Hematopoietic multipotent progenitor cell treated with erythropoietin and hydrocortisone succinate and interleukin-3 and kit ligand, for 8 days (in vitro differentiated cells): ENCODE measurements at places on chromosomes 2 and 18.

DNA sequence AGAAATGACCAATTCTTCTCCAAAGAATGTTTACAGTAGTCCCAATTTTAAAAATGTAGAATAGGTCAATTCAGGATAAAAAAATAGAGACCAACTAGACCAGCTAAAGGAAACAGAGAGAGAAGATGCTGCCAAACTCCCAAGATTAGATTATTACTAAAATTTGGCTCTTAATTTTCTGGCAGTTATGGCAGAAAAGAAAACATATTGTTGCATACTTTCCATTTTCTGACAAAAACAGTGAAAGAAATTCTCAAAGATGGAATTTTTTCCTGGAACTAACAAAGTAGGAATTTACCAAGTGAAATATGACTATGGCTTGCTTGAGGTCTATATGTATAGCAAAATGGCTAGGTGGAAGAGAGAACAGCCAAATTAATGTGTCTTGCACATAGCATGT lies 138.3 kb upstream of the STK17B start:
- no peak for DNase-seq

- no peak for DNase-seq
These were observed 261.2 kb downstream of the TXNL1 start for GRCh38 chr18:56377231-56377630.

GRCh38 chr2:238493880-238494572 lies 67.3 kb downstream of the ASB1 start:
- DNase-seq: no peak

- no peak for DNase-seq
These were observed 70.9 kb upstream of the ST6GAL2 start for GRCh38 chr2:106956879-106957278.

- no peak for DNase-seq
These were observed 352.5 kb upstream of the GULP1 start for GRCh38 chr2:187939180-187939579.

GRCh38 chr18:13496691-13497281 lies 229.6 kb downstream of the FAM210A start:
- DNase-seq: no peak

DNA sequence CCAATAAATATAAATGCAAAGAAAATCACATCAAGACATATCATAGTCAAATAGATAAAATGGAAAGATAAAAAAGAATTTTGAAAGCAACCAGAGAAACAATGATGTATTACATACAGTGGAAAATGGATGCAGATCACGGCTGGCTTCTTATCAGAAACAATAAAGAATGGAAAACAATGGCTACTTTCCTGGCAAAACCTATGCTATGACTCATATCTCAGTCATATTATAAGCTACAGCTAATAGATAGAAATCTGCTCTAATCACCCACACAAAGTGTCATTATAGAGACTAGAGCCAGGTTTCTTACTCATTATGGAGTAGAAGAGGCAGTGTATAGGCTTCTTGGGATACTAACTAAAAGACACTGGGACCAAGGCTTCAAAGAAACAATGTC lies 93.5 kb upstream of the TACR1 start:
- peak; percentile 49 for DNase-seq

DNA sequence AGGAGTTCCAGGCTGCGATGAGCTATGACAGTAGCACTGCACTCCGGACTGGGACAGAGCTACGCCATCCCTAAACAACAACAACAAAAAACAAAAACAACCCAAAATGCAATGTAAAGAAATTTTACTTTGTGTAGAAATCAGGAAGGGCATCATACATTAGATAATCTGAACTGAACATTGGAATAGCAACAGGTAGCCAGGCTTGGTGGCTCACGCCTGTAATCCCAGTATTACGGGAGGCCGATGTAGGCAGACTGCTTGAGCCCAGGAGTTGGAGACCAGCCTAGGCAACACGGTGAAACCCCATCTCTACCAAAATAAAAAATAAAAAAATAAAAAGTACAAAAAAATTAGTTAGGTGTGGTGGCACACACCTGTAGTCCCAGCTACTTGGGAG lies 2.1 kb upstream of the PNO1 start:
- no peak for DNase-seq

DNA sequence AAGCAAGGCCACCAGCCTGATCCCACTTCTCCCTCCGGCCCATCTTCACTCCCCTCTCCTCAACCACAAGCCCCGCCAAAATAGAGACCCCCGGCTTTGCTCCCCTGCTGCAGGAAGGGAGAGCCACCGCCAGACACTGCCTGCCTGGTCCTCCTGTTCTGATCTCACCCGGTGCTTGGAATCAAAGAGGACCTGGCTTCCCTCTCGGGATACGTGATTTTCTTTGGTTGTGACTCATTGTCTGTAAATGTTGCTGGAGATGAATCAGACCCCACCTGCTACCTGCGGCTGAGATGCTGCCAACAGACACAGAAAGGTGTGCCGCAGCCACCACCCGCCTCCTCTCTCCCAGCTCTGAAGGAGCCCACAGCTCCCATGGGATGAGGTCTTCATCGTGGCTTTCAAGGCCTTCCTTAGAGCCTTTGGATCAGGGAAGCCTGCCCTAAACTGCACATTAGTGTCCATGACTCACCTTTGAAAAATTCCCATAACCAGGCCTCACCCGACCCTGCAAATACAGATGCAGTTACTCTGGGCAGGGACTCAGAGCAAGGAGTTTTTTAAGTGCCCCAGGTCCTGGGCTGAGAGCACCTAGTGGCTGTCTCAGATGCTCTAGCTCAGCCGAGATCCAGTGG lies 79.4 kb upstream of the ZNF532 start:
- DNase-seq: no peak

DNA sequence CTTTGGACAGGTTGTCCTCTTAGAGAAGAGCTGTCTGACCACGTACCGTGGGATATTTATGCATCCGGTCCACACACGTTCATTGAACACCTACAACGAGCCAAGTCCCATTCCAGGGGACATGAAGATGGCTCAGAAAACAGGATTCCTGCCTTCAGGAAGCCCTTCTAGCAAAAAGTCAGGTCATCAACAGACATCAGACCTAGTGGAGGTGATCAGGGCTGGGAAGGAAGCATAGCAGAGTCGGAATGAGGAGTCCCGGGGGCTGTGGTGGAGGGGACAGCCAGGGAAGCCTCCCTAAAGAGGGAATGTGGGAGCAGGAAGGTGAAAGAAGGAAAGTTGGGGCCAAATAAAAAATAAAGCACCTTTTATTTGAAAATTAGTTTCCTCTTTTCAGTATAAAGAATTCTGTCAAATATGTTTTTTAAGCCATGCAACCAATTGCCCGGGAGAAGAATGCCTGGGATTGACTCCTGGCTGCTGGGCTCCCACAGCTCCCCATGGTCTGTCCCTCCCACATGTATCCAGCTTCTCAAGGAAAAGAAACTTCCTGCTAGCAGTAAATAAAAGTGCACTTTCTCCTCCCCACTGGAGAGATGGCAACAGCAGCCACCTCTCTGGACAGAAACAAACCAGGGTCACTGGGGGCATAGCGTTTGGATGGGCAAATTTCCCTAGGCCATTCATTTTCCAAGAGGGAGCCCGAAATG lies 144.8 kb downstream of the SMAD7 start:
- no peak for DNase-seq

- no peak for DNase-seq
These were observed 90.4 kb downstream of the FAM228A start for GRCh38 chr2:24265212-24265611.

- no peak for DNase-seq
These were observed 199.6 kb downstream of the PHLPP1 start for GRCh38 chr18:62914871-62915392.

DNA sequence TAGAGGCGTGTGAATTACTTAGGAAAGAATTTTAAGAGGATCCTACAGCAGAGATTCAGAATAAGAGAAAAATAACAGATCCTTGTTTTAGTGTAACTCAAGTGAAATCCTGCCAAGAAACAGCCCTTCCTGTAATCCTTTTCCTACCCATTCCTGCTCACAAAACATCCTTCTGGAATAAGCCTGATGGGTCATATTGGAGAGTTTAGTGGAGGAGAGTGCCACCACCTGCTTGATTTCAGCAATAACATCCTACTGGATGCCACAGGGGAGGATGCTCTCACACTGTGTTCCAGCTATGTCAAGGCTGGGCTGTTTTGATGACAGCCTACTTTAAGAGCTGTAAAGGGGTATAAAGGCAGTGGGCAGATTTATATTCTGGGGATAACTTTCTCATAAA lies 54.8 kb upstream of the CCDC178 start:
- peak; percentile 8 for DNase-seq

DNA sequence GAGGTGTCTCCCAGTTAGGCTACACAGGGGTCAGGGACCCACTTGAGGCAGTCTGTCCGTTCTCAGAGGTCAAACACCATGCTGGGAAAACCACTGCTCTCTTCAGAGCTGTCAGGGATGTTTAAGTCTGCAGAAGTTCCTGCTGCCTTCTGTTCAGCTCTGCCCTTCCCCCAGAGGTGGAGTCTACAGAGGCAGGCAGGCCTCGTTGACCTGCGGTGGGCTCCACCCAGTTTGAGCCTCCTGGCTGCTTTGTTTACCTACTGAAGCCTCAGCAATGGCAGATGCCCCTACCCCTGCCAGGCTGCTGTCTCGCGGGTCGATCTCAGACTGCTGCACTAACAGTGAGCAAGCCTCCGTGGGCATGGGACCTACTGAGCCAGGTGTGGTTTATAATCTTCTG lies 346.3 kb downstream of the CELF4 start:
- no peak for DNase-seq

DNA sequence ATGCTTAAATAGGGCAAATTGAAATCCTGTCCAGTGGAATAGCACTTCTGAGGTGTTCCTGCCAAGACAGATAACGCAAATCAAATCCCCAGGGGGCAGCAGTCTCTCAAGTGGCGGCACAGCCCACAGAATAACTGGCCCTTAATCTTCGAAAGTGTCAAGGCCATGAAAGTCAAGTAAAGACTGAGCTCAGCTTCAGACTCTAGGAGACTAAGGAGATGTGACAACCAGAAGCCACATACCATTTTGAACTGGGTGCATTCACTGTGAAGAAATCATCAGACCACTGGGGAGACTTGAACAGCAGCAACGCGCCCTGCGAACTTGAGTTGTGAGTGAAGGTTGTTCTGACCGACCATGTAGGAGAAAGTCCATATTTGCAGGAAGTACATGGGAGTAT lies 66.0 kb upstream of the ASAP2 start:
- DNase-seq: no peak

- no peak for DNase-seq
These were observed at the start of gene PLCD4 for GRCh38 chr2:218607436-218608115. Gene PLCD4 (plus strand): TSS chr2:218607899. CDS start chr2:218615740, 7,841 bp downstream.

DNA sequence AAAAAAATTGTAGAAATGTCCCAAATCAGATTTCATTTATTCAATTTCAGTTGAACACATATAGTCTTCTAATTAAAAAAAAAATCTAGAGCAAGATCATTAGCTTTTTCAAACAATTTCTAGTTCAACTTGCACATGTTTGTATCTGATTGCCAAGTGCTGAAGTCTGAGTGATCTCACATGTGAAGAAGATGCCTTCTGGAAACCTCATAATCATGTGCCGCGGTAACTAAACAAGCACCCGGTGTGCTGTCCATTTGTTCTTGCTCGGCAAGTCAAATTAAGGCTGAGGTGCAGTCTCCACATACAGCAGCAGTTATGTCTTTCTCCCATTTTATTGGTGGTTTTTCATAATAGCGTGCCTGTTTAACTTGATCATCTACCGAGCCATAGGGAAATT lies 18.7 kb downstream of the CABLES1 start:
- DNase-seq: no peak

DNA sequence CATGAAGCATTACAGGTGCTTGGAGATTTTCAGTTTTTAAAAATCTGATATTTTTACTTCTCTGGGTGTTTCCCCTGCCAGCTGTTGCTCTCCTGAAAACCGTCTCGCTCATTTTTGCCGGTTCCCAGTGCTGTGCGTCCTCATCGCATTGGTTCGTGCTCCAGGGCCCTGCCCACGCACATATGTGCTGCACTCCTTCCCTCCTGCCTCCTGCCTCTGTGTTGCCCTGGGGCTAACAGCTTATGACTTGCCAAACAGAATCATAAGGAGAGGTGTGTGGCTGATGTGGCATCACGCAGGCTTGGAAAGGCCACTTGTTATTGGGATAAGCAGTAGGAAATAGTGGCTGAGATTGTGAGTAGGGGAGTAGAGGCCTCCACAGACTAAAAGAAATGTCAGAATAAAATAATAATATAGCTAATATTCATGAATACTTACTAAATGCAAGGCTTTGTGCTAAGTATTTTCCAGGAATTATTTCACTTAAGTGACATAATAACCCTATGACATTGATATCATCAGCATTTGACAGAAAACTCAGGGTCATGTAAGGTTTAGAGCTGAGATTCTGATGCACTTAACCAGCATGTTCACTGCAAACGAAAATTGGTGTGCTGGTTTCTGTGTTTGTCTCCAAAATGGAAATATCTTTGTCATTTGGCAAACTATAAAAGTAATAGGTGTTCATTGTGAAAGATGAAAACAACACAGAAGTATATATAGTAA lies 53.5 kb downstream of the SLC4A1AP start:
- no peak for DNase-seq

DNA sequence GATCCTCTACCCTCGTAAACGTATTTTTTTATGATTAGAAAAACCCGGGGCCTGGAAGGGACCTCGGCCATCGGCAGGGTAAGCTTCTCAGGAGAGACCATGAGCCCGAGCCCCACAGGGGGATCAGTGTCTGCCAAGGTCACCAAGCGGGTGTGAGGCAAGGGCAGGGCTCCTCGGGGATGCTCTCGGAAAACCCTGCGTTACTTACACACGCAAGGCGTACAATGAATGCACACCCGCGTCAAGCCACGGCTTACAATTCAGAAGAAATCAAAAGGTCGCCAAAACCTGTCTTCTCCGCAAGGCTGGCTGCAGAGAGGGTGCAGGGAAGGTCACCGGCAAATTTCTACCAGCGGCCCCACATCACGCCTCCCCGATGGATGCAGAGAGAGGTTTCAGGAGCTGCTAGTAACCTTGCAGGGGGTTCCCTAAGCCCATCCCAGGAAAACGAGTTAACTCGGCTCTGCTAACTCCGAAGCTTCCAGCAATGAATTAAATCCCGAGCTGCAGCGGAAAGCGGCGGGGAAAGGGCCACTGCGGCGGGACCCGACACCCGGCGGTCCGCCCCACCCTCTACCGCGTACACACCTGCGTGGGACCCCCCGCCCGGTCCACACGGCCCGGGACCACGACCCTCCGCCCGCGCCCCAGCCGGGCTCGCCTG lies 638 bp downstream of the ST3GAL5 start:
- no peak for DNase-seq

GRCh38 chr18:52670896-52671295 lies 330.9 kb downstream of the DCC start:
- DNase-seq: no peak

DNA sequence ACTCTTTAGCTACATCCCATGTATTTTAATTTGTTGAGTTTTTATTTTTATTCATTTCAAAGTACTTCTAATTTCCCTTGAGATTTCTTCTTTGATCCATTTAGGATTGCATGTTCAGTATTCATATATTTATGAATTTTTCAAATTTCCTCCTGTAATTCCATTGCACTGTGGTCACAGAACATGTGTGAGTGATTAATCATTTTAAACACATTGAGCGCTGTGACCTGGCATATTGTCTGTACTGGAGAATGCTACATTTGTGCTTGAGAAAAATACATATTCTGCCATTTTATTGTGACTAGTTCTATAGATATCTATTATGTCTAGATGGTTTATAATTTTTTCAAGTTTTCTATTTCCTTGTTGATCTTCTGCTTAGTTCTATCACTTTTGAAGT lies 353.7 kb downstream of the RAD51AP2 start:
- no peak for DNase-seq
